Activated T-cell treated with anti-CD3 and anti-CD28 coated beads, Interleukin-2, amount 50 U/mL, for 24 hours (primary cell): ENCODE measurements at places on chromosomes 7 and 10.

DNA sequence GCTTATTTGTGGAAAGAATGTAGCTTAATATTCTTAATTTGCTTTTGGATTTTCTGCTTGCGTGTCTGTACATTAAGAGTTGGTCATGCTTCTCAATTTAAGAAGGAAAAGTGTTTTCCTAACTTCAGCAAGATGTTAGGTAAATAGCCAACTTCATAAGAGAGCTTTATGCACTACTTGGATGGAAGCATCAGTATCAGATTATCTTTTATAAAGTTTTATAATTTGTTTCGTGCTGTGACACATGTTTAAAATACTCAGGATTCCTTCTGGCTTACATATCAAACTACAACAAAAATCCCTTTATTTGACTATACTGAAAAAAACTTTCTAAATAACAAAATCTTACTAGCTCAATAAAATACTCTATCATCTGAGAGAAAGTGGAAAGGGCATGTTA lies 34.8 kb upstream of the AGR2 start:
- DNase-seq = no peak

- no peak for DNase-seq
These were observed 180.7 kb downstream of the DIP2C start for GRCh38 chr10:508726-509125.

- no peak for DNase-seq
These were observed 75.7 kb upstream of the CCDC71L start for GRCh38 chr7:106736508-106737201.

DNA sequence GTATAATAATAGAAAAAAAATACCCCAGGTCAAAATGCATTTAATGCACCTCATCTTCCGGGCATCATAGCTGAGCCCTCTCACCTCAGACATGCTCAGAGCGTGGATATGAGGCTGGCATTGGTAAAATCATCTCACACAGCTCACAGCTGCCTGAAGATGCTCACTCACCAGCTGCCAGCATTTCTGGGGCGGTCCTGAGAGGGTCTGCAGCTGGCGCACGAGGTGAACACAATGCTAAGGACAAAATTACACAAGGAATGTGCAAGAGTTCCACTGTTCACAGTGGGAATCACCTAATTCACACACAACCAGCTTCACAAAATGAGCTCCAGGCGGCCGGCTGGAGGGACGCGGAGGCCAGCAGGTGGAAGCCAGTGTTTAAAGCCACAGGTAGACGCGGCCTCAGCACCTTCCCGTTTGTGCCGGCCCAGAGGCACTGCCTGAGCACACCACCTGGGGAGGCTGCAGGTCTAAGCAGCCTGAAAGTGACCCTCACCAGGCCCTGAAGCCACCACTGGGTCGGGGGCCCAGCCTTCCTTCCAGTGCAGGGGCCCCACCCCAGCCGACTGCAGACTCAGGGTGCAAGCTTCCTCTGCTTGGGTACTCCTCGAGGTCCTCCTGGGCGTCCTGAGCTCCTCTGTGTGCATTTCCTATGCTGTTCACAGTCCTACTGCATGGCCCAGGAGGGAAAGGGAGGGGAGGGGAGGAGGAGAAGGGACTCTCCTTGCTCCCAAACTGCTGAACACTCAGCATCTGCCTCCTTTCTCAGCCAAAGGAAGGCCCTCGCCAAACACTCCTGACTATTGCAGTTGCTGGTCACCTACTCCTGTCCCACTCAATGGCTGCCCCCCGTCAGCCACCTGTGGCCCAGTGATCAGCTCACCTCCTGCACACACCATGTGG lies 61.2 kb upstream of the FAM20C start:
- no peak for DNase-seq

GRCh38 chr10:114708717-114709335 lies 50.8 kb upstream of the ABLIM1 start:
- no peak for DNase-seq

GRCh38 chr10:103931603-103932002 lies 13.6 kb upstream of the STN1 start:
- no peak for DNase-seq

DNA sequence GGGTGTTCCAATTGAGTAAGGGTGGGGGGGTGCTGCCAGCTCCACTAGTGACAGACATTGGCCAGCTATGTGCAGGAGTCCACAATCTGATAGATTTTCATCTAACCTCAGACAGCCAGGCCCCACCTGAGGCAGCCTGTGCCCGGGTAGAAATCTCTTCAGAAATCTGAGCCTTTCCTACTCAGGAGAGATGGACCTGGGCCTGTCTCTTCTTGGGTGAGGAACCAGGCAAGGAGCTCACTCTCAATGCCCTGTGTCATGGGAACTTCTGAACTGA lies 86.9 kb downstream of the UBE2H start:
- no peak for DNase-seq

DNA sequence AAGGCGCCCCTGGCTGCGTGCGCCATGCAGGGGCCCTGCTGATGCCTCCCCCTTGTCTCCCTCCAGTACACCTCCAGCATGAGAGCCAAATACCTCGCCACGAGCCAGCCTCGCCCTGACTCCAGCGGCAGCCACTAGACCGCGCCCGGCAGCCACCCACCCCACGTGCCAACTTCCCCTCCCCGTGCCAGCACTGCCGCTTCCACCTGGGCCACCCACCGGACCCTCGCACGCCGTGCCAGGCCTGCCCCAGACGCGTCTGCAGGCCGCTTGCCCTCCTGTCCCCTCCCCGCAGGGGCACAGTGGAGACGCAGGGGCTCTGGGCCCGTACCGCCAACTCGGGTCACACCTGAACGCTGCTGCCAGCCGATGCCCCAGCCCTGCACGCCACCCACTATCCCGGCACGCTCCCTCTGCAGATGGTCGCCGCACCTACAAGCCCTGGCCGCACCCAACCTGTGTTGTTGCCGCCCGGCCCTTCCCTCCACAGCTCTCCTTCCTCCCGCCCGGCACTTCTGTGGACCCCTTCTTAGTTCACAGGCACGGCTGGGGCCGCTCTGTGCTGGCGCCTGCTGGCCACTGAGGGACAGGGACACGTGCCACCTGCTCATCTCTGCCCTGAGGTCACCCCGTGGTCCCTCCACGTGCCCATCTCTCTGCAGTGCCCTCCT lies 26.3 kb upstream of the AMZ1 start:
- DNase-seq = no peak

- DNase-seq = no peak
These were observed 6.0 kb upstream of the REEP3 start for GRCh38 chr10:63515002-63515763.

DNA sequence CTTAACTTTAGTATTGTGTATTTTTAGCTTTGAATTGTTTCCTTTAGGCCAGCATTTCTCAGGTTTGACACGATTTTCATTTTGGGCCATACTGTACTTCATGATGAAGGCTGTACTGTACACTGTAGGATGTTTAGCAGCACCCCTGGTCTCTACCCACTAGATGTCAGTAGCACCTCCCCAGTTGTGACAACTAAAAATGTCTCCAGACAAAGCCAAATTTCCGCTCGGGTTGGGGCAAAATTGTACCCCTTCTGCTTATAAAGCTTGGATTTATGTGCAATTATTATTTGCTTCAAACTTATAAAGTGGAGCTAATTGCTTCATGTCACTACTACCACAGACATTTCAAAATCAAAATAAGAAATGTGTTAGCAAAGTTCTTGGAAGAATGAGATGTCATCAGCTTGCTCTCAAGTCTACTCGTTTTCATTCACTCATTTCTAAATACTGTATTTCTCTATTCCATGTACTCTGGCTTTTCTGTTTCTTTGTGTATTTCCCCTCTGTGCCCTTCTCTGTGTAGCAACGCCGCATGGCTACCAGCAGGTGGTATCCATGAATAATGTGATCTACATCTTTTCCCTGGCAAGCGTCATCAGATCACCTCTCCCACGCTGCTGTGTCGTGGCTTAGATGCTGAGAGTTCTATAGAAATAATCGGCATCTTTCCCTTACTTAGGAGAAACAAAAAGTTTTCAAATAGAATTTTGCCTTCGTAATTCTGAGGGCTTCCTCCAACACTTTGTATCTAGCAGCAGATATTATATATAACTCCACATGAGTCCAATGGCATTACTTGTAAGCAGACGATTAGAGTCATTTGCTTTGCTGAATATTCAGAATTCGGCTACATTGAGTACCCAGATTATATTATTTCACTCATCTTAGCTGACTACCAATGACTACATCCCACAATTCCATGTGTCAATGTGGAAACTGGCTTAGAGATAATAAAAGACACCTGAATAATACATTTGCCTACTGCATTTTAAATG lies 47.8 kb upstream of the CALCR start:
- no peak for DNase-seq

DNA sequence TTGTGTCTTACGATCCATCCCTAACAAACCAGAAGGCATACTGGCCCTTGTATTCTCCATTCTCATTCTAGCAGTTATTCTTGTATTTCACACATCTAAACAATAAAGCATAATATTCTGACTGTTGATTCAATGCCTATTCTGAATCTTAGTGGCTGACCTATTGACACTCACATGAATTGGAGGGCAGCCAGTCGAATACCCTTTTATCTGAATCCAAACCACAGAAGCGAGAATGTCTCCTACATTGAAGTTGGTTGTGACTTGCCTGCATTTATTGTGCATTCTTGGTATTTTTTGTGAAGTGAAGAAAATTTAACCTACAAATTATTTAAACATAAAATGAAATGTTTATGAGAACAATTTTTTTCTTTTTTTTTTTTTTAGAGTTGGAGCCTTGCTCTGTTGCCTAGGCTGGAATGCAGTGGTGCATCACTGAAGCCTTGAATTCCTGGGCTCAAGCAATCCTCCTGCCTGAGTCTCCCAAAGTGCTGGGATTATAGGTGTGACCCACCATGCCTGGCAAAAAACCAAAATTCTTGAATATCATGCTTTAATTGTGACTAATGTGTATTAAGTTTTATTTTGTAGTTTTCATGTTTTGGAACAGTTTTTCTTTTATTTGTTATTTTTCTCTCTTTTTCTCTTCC lies 22.7 kb downstream of the EXOC4 start:
- no peak for DNase-seq

DNA sequence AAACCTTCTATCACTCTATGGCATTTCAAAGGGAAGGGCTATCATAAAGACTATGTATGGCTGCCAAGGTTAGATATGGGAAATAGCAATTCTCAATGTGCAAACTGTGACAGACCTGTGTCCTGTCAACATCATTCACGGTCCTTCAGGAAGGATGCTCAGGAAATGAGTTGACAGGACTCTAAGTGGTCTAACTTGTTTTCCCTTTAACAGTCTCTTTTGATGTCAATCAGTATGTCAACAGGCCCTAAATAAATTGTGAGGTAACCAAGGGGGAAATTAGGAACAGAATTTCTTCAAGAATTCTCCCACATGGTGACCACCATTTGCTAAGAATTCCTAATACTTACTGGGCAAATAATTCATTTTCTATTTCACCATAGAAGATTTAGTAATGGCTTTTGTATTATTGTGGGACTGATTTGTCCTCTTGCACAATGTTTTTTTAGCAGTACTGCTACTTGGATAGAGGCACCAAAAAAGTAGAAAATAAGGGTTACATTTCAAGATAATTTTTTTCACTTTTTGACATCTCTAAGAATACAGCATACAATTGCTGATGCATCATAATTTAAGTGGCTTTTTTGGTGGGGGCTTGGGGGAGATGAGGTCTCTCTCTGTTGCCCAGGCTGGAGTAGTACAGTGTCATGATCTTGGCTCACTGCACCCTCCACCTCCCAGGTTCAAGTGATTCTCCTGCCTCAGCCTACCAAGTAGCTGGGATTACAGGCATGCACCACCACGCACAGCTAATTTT lies 275.8 kb downstream of the CACNA2D1 start:
- DNase-seq = no peak

GRCh38 chr10:26844396-26844975 lies 16.3 kb downstream of the ABI1 start:
- no peak for DNase-seq

- DNase-seq = peak; percentile 11
These were observed 108.2 kb downstream of the PTPN20 start for GRCh38 chr10:47019155-47020145.

DNA sequence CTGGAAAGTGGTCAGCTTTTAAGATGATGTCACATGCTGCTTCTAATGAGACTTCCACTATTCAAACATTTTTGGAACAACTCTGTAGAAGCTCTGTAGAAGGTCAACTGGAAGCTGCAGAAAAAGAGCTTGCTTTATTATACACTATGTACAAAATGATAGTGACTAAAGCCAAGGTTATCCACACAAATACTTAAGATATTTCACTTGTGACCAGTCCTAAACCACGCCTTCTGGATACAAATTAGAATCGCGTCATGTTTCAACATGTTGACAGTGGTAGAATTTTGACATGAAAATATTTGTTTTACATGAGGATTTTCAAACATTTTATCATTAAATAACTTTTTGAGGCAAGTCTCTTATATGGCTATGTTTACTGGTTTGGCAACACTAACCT lies 499.6 kb upstream of the PHF14 start:
- no peak for DNase-seq

DNA sequence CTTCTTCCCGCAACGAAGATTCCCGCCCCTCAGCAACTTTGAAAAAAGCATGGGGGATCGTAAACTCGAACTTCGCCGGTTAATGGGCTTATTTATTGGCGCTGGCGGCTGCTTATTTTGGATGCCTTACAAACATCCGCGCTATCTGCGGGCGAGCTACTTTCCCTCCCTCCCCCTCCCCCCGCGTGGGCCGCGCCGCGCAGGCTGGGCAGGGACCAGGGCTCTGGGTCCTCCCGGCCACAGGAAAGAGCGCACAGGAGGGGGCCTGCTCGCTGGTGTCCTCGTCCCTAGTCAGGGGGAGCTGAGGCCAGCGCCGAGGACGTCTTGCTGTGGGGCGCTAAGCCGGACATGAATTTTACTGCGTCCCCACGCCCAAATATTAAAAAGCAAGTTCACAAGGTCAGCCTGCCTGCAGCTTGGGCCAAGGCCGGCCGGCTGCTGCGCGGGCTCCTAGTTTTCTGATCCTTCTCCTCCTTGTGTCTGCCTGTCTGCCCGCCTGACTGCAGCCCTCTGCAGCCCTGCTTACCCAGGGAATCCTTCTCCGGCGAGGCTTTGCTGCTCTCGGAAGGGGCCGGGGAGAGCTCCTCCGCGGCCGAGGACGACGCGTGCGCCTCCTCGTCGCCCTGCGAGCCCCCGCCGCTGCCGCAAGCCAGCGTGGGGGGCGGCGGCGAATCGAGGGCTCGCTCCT lies 1.2 kb downstream of the HOXA10 start:
- DNase-seq = peak; percentile 57

DNA sequence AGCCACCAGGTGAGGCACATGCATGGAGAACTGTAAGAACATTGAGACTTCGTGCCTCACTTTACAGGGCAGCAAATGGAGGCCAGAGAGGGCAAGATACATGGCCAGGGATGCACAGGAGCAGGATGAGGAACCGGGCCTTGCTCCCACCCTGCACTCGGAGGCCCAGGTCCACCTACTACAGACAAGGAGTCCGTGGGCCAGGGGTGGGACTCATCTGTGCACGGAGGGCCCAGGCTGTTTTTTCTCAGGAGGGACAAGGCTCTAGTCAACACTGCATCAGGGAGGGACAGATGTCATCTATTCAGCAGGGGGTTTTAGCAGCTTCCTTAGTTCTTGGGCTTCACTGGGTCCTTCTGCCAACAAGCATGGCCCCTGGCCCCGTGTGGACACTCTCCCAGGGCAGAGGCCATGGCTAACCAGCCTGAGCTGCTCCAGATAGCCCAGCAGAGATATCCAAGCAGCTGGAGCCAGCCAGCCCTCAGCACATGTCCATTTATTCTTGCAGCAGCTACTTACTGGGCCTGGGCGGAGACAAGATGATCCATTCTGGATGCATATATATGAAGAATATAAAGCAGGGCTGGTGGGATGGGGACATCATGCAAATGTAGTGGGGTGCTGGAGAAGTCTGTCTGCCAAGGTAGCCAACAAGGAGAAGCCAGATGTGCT lies 134.5 kb upstream of the RET start:
- peak; percentile 14 for DNase-seq
